SW480 (cell line): ENCODE measurements at places on chromosomes 4 and X.

- no peak for DNase-seq
These were observed 52.0 kb downstream of the INTS6L start for GRCh38 chrX:135572436-135572835.

- DNase-seq: no peak
These were observed 42.4 kb upstream of the CEP135 start for GRCh38 chr4:55906323-55906722.

- no peak for DNase-seq
These were observed 2.4 kb downstream of the PPEF1 start for GRCh38 chrX:18709833-18710232.

GRCh38 chr4:38872620-38873019, 5.0 kb downstream of the FAM114A1 start:
- DNase-seq: peak; percentile 64

DNA sequence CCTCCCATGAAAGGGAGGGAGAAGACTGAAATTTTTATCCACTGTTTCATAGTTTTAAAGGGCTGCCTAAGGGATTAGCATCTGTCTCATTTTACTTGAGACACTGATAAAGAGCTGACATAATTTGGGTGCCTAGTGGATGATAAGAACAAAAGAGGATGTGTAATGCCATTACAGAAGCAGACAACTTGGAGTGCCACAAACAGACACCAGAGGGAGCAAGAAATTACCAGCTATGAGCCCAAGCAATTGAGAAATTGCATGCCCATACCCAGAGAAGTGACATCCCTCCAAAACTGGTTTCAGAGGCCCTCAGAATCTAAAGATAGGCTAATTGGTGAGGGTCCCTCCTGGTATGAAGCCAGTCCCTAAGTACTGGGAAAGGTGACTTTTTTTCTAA, 38.5 kb upstream of the POU3F4 start:
- DNase-seq: peak; percentile 27

GRCh38 chrX:1899841-1900240, 285.0 kb downstream of the ASMT start:
- DNase-seq: no peak

- no peak for DNase-seq
These were observed 154.7 kb downstream of the TSPAN5 start for GRCh38 chr4:98503676-98504075.

GRCh38 chr4:102554482-102554881, 53.3 kb downstream of the NFKB1 start:
- DNase-seq: no peak
